ENCODE measurements at places on chromosomes 6 and 20.

GRCh38 chr20:20466341-20466879, 98.5 kb downstream of the INSM1 start:
- no peak for DNase-seq

GRCh38 chr20:38420388-38421085, 14.6 kb downstream of the SNHG17 start:
- DNase-seq = no peak

DNA sequence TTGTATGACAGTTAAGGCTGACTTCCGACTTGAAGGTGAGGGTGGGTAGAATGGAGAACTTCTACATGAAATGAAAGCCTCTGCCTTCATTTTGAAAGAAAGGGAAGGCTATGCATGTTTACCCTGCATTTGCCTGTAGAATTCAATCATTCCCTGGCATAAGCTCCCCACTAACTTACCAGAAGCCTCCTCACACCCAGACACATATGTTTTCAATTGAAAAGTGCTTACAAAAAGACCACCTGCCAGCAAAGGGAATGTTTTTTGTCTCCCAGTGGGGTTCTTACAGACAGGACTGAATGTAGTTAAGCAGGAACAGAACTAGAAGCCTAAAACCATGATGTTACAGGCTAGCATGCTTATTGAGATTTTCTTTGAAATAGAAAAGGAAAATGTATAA, 392.1 kb upstream of the HSF2 start:
- no peak for DNase-seq

- no peak for DNase-seq
Observed at GRCh38 chr20:25487975-25488374, 80.5 kb downstream of the GINS1 start.

- DNase-seq = peak; percentile 34
Observed at GRCh38 chr6:113654396-113654795, 202.7 kb upstream of the MARCKS start.

DNA sequence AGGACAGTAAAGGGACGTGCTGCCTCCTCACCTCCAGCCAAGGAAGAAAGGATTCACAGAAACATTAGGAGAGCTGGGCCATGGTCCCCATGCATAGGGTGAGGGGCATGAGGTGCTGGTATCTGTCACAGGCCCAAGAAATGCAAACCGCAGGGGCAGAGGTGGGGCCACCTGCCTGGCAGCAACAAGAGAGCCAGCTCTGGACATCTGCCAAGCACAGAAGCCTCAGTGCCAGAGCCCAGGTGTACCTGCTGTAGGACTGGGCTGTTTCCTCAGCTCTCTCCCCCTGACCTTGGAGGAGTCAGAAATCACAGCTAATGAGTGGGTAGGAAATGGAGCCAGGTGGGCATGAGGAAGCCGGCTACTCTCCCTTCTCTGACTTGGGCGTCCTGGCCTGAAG, 45.3 kb downstream of the SLC2A12 start:
- DNase-seq = no peak

GRCh38 chr6:88825856-88826255, 137.6 kb downstream of the RNGTT start:
- no peak for DNase-seq

DNA sequence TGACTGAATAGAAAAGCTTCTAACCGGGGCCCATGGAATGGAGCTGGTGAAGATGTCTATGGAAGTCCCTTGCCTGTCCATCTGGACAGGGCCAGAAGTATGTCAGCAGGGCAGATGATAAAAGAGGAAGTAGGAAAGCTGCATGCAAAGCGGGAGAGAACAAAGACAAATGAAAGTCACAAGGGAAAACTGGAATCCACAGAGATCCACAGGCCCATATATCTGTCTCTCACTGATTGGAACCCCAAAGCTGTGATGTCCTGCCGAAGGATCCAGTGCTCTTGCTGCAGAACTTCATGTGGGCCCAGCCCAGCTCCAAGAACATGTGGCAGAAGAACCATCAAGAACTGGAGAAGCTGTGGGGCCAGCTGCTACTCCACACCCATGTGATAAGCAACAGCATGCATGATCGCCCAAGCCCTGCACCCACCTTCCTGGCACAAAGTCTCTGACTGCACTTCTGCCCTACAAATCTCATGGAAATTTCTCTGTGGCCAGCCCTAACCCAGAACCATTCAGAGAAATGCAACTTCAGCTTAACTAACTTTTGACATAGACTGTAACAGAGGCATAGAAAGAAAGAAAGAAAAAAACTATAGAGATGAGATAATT, 716.0 kb downstream of the KIF16B start:
- DNase-seq = no peak

DNA sequence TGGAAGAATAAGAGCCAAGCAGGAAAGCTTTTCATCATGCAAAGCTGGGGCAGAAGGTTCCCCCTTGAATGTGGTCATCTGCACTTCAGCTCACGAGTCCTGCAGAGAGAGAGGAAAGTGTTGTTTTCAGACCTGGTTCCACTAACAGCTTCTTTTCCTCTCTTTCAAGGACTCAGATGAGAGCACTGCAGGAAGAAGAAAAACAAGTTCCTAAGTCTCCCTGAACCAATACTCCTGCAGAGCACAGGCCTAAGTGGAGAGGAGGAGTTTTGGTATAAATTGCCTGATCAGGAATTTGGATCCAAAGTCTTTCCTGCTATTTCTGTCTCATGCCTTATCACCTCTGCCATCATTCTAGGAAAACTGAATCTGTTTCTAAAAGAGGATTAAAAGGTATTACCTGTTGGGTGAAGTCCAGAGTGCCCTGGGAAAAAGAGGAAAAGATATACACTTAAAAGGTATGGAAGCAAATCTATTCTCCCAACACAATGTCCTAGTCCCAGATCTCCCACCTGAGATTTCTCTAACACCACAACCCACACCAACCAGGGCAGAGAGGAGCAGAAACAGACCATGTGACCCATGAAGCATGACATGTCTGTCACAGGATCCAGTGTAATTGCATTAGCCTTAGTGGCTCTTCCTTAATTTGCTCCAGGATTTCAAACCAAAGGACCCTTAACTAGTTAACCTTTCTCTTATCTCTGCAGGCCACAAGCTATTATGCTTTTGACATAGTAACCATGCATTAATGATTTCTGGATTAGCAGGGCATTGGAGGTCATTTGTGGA, 12.2 kb downstream of the HLA-DRB5 start:
- no peak for DNase-seq

DNA sequence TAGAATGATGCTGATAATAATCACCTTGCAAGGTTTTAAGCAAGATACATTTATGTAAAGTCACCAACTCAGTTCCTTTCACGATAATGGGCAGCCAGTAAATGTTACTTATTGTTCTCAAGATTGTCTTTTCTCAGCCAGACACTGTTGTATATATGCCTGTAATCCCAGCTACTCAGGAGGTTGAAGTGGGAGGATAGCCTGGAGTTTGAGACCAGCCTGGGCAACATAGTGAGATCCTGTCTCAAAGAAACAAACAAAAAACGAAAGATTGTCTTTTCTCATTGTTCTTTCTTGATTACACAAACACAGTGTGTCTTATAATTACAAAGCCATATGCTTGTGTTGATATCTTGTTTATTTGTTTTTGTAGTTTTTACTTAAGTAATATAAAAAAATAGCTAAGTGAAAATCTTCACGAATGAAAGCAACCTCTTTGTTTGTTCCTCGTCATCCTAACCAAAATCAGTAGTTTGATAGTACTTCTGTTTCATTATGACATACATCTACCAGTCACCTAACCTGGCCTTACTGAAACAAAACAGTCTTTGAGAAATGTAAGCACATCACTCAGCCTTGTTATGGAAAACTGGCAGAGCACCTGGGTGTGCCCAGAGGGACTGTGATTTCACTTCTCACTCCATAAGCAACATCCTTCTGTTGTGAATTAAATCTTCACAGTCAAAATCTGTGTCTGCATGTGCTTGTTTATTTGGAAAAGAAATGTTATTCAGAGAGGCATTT, 436.2 kb upstream of the SOX4 start:
- DNase-seq = no peak

GRCh38 chr6:99219788-99220187, 129.7 kb downstream of the FAXC start:
- no peak for DNase-seq

DNA sequence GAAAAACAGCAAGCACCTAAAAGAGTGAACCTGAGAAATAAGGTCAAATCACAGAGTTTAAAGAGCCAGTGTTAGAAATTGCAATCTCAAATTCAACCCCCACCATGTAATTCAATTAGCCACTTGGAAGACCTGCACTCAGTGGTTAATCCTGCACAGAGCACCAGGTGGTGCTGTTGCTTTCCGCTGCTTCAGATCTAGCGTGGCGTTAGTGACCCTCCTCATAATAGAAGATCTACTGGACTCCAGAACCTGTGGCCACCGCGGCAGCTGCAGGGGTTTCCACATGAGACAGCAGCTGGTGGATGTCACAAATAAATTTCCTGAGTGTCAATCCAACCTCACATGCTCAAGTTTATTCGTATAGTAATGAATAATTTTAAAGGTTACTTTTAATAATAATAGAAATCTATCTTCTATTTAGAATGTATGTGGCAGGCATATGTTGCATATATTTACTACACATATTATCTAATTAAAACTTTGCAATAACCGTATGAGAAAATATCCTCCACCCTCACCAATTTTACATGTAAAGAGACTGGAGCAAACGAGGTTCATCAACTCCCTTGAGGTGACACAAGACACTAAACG, 84.4 kb downstream of the SYNE1 start:
- peak; percentile 10 for DNase-seq

- no peak for DNase-seq
Observed at GRCh38 chr6:37048851-37049757, 43.6 kb downstream of the FGD2 start.

DNA sequence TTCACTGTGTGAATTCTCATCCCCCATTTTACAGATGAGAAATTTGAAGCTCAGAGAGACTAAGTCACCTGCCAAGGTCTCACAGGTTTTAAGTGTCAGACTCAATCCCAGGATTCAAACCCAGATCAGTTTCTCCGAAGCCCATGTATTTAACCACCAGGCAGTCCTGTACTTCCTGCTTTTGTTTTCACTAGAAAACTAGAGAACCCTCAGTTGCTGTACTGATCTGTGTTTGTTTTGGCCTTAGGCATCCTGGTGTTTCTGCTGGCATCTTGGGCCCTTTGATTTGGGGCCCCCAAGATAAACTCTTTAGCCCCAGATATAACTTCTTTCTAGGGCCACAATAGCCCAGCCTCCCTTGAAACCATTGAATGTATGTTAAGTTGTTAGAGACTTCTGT, 36.5 kb downstream of the PPP1R16B start:
- DNase-seq = no peak

DNA sequence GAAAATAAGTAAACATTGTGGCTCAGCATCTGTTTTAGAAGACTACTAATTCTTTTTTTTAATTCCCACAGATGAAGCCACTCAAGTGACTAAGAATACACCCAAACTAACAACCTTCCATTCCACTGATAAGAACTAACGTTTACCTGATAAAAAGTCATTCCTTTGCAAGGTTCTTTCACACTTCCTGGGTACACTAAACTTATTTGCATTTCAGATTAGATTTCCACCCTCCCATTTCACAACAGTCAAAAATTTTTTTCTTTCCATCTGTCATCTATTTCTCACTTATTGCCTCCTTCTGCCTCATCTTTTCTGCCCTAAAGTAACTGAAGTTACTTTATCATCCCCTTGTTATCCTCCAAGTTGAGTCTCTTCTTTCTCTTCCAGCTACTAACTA, 20.3 kb downstream of the MBOAT1 start:
- no peak for DNase-seq

DNA sequence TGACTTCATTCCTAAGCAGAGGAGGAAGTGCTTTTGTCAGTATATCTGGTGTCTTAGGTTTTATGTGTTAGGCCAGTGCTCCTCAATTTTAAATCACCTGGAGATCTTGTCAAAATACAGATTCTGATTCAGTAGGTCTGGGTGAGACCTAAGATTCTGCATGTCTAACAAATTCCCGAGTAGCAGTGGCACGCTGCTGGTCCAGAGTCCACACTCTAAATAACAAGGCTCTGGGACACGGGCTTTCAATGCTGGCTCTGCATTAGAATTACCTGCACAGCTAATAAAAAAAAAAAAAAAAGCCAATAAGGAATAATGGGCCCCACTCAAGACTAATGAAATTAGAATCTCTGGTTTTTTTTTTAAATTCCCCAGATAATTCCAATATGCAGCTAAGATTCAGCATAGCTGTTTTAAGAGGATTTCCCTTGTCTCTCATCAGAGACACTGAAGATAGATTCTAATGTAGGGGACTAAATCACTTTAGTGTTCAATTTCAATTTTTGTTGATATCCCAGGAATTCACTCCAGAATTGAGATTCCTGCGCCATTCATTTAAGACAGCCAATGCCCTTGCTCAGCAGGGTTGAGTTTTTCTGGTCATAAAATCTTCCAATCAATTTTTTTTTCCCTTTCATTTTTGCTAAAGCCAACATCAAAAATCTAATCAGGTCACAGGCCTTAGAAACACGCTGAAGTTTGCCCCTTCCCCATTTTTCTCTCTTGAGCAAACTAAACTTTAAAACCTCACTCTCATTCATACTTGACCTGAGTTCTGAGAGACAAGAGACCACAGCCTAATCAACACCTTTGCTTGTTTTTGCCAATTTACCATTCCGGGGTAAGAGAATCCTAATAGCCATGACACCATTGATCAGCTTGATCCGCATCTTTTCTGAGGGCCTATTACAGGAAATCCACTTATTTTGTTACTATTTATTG, 2.4 kb downstream of the TDP2 start:
- DNase-seq = no peak

- DNase-seq = no peak
Observed at GRCh38 chr6:112298816-112299281, 44.5 kb upstream of the LAMA4 start.

DNA sequence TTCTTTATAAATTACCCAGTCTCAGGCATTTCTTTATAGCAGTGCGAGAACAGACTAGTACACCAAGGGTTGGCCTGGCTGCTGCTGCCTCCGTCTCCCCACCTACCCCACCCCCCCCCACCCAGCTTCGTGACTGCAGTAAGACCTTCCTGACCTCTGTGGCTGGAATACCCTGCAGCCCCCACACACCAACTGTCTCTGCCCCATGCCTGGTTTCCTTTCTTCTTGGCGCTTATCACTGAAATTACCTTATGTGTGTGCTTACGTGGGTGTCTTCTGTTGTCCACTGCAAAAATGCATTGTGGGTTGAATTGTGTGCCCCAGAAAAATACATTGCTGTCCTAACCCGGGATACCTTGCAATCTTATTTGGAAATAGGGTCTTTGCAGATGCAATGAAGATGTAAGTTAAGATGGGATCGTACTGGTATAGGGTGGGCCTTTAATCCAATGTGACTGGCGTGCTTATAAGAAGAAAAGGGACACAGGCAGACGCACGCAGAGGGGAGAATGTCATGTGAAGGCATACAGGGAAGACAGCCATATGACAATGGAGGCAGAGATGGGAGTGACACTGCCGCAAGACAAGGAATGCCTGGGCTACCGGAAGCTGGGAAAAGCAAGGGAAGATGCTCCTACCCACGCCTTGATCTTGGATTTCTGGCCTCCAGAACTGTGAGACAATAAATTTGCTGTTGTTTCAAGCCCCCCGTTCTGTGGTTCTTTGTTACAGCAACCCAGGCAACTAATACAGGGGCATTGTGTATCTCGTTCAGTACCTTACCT, 15.4 kb downstream of the SYNJ2 start:
- no peak for DNase-seq

GRCh38 chr6:118506071-118506638, 41.9 kb upstream of the PLN start:
- no peak for DNase-seq

Measured in anterior cingulate cortex (tissue), 58 donors.